ENCODE measurements at places on chromosomes 1 and 21.

DNA sequence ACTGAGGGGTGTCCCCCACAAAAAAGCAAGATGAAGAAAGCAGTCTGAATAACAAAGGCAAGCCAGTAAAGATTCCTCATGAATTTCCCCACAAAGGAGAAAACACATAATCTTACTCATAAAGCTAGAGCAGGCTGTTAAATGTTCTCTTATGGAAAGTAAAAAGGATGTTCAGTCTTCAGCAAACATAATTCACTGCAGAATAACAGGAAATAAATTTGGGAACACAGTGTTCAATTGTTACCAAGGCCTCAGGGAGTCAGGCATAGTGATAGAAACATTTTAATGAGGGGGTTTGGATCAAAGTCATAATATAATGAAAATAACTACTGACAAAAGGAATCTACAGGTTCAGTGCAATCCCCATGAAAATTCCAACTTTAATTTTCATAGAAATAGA lies 297.6 kb downstream of the DPYD start:
- no peak for DNase-seq

GRCh38 chr1:228005511-228006033 lies 1.2 kb upstream of the WNT3A start:
- DNase-seq, result no peak

DNA sequence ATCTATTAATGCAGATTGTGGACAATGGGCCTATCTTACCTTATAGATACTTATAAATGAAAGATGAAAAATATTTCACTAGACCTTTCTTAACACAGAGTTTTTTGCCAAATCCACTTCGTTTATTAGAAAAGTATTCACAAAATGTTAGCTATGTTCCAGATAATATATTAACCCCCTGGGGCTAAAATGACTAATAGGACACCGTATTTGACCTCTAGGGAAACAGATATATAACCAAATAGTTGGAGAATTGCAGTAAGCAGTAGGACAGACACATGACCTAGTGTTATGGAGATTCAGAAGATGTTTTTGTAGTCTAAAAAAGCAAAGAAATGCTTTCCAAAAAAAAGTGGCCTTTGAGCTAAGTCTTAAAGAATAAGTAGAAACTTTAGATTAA lies 106.9 kb downstream of the SEC16B start:
- DNase-seq, result no peak

DNA sequence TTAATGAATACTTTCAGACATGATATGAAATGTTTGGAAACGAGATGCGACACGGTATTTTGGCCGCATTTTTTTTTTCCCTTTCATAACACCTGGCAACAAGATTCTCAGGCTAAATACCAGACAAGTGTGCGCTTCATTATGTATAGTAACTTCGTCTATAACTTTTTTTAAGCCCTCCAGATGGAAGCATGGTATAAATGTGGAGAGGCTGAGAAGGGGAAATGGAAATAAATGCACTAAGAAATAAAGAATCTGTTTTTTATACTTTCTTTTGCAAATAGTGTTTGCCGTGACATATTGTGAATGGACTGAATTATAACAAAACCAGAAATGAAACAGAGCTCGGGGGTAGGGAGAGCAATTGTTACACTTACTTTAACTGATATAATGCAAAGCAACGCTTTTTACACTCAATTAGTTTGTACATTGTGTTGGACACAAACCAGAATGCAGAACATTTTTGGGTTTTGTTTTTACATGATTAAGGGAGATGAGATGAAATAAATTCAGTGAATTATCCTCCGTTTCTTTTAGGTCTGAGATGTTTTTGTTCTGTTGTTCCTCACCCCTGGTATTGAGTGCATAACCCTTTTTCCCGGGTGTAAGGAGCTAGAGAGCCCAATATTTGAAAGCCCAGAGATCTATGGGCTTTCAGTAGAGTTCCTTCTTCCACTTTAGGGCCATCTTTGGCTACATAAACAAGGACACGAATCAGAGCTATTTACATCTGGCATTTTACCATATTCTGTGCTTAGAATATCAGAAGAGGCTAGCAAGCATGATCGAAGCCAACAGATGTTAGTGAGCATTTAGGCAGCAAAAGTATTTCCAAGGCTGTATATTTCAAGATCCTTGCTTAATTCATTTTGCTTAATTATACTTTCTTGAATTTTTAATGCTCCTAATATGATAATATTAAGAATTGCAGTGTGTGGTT lies 478.0 kb downstream of the CAMTA1 start:
- DNase-seq, result no peak

DNA sequence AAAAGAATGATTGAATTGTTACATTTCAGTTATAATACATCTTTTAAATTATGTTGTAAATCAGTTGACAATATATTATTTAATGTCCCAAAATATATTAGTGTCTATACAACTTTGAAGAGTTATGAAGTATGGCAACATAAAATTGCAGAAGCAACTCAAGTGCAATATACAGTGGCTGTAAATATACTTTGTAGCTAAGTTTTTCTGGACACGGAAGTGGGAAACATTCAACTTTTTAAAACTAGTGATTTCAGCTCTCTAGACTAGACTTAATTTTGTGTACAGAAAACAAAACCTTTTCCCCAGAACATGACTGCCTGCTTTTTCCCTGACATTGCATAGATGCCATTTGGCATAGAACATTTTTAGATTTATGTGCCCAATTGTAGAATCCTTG lies 29.5 kb upstream of the ABCG1 start:
- no peak for DNase-seq

DNA sequence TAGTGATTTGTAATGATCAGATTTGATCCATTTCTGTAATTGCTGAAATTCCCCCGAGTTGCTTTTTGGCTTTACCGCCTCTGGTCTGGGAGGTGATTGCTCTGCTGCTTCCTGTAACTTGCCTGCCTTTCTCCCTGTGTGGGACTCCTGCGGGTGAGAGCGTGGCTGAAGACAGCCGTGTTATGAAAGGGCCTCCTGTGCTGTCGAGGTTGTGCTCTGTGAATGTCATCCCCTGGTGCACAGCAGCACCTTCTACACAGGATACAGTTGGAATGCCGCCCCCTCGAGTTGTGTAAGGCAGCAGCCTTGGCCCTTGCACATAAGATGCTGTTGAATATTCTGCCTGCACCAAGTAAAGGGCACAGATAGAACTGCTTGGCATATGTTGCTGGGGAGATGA lies 5.9 kb downstream of the SOD1 start:
- no peak for DNase-seq

- DNase-seq, result no peak
Observed at GRCh38 chr1:31785947-31786290, 21.8 kb upstream of the ADGRB2 start.

- no peak for DNase-seq
Observed at GRCh38 chr21:42214081-42214750, 4.7 kb upstream of the ABCG1 start.

- DNase-seq, result no peak
Observed at GRCh38 chr1:212218911-212219310, 66.3 kb upstream of the PPP2R5A start.

GRCh38 chr1:82441402-82441801 lies 640.7 kb downstream of the ADGRL2 start:
- DNase-seq, result no peak

GRCh38 chr1:117564227-117565075 lies 41.4 kb upstream of the TENT5C start:
- DNase-seq, result peak; percentile 30

- DNase-seq, result no peak
Observed at GRCh38 chr21:34579411-34579810, 35.5 kb downstream of the RCAN1 start.

DNA sequence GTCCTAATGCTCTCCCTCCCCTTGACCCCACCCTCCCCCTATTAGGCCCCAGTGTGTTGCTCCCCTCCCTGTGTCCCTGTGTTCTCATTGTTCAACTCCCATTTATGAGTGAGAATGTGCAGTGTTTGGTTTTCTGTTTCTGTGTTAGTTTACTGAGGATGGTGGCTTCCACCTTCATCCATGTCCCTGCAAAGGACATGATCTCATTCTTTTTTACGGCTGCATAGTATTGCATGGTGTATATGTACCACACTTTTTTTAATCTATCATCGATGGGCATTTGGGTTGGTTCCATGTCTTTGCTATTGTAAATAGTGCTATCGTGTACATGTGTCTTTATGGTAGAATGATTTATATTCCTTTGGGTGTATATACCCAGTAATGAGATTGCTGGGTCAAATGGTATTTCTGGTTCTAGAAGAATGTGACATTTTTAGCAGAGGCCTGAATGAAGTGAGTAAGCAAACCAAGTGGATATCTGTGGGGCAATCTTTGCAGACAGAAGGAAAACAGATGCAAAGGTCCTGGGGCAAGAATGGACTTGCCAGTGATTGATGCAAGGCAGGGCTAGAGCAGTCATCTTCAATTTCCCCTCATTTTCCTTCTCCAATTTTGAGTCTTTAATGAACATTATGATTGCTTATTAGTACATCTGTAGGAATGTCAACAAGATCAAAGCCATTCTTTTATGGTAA lies 50.2 kb downstream of the UBE4B start:
- no peak for DNase-seq
